ENCODE measurements at places on chromosomes 11 and 22.
A peak's percentile ranks its signal among the peaks of the same experiment; 100 is the strongest.

DNA sequence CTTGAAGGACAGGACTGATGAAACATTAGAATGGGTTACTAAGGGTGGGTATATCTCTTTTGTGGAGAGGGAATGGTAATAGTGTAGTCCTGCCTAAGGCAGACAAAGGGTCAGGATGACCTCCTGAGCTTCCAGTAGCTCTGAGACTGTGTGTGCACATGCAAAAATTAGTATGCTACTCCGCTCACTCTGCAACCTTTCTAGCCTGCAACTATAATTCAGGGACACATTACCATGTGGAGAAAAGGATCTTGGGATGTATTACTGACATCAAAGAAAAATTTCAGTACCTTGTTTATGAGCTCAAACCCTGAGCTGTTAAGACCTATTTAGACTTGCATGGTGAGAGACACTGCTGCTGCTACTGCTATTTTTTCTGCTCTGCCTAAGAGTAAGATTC, 25.4 kb downstream of the LARGE2 start:
- no peak for DNase-seq

DNA sequence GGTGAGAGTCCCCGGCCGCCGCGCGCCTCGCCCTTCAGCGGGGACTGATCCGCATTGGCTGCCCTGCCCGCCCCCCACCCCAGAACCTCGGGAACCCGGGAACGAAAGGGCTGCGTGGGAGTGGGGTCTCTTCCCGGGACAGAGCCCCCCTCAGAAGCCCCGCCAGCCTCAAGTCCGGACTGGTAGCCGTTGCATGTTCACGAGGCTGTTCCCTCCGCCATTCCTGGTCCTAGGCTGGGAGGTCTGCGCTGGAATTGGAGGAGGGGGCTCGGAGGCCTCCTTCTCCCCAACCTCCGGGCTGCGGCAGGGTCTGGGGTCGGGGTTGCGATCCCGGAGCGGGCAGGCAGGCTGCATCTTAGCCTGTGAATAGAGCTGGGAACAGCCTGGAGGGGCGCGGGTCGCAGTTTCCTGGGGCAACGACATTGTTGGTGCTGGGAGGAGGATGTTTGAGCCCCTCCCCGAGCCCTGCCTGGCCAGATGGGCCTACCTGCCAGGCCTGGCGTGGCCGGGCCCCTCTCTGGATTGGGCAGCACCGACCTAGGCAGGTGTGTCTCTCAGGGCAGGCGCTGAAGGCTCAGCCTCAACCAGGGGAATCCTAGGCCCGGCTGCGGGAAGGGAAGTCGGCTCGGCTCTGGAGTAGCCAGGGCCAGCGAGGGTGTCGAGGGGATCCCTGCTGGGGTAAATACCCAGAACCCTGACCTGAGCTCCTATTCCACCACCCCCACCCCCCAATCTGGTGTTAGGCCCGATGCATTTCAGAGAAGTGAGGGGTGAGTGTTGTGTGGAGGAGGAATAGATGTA, 670 bp downstream of the MAPK8IP1 start:
- no peak for DNase-seq

DNA sequence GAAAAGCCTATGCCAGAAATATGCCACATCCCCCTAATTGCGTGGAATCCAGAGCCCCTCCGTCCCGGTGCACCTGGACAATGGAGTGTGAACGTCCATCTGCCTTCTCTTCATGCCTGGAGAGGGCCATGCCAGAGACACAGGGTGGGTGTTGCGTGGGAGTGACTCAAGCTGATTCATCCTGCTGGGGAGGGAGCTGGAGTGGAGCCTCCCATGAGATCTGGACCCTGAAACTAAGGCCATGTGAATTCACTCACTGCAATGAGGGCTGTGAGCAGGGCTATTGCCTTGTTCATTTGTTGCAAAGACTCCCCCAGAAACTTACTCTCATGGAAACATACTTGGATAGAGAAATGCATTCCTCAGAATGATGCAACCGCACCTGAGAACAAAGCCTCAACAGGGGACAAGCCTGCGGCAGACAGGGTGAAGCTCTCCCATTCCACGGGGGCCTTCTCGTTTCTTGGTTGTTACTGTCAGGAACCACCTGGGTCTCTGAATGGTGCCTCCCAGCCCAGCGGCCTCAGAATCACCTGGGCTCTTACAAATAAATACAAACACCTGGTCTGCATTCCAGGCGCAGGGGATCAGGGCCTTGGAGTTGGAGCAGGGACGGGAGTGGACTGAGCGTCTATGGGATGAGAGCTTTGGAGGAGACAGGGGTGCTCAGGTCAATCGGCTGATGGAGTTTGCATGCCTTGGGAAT, 1031.2 kb downstream of the BRD1 start:
- DNase-seq = no peak

DNA sequence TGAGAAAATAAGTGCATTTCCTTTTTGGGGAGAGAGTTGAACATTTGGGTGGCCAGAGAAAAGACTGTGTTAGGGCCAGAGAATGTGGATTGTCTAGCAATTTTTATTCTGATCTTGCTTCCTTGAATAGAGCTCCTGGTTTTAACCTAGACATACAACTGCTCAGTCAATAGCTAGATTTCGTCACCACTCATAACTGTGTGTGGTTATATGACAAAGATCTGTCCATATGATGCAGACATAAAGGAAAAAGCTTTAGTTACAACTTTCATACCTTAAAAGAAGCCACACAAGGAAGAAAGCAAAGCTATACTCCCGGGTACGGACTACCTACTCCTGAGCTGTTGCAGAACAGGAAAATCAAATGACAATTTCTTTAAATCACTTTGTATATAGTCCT, 37.2 kb downstream of the MS4A6A start:
- no peak for DNase-seq

- no peak for DNase-seq
Measured at GRCh38 chr22:22243033-22243680, 1.4 kb upstream of the VPREB1 start.

DNA sequence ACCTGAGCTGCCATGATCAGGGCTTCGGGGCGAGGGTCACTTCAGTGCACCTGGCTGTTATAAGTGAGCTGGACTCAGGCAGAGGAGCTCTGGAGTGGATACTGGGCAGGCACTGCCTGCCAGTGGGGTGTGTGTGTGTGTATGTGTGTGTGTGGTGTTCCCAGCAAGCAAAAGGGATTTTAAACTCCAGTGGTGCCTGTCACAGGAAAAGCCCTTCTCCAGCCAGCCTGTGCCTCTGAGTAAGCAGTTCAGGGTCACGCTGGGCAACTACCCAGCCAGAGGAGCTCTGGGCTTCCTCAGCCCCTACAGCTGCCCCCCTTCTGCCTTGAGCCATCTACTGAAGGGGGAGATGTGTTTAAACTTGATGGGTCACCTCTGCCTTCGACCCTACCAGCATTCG, 109.0 kb downstream of the OSBP2 start:
- no peak for DNase-seq

- no peak for DNase-seq
Measured at GRCh38 chr11:15374418-15374817, 259.7 kb downstream of the INSC start.

GRCh38 chr11:12943311-12943710, 65.8 kb upstream of the RASSF10 start:
- no peak for DNase-seq

DNA sequence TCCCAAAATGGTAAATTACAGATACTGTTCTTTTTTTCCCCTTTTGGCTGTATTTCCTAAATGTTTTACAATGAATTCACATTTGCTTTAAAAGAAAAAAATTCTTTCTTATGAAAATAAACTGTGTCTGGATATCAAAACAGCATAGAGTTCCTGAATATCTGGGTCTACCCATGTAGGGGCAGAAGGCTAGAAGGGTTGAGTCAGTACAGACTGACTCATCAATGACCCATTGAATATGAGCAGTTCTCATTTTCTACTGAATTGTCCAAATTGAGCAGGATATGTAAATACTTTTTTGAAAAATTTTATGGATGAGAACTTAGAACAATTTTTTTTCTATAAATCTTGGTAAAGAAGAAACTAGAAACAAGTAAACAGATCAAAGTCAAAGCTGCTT, 16.3 kb upstream of the C11orf87 start:
- DNase-seq = no peak

DNA sequence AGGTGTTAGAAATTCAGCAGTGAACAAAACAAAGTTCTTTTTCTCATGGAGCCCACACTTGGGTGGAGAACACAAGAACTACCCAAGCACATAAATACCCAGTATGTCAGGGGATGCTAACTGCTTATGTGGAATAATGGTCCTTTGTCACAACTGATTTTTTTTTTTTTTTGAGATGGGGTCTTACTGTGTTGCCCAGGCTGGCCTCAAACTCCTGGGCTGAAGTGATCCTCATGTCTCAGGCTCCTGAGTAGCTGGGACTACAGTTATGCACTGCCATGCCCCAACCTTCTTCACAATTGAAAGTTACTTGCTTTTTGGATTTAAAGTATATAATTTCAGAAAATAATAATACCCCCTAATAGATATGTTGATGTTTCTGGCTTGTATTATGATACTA, 122.6 kb upstream of the RASSF10 start:
- DNase-seq = no peak

- peak; percentile 58 for DNase-seq
Measured at GRCh38 chr22:36977401-36977861, 41.8 kb downstream of the TST start.

DNA sequence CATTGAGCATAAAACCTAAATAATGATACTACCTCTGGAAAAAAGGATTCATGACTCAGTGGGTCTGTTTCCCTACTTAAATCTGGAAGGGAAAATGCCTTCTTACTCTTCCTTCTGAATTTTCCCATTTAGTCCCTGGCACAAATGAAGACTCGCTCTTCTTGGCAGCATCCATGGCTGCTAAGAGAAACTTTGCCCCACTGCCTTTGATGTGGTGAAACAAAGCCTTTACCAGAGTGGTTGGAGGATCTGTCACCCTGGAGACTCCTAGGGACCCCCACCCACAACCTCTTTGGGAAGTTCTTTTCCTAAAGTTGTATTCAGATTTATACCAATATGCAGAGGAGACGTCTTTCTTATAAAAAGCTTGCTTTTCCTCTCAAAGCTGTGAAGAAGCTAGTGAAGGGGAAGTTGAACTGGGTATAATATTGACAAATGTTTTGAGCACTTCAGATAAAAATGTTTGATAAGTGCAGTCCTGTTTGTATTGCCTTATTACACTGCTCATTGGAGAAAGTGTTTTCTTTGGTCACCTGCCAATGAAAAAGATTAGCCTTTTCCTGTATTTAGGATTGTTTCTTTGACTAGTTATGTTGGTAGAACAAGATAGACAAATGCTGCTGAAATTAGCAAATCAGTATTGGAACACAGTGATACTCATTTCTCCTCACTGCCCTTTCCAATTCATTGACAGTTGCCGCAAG, 77.3 kb downstream of the ARFGAP2 start:
- no peak for DNase-seq

DNA sequence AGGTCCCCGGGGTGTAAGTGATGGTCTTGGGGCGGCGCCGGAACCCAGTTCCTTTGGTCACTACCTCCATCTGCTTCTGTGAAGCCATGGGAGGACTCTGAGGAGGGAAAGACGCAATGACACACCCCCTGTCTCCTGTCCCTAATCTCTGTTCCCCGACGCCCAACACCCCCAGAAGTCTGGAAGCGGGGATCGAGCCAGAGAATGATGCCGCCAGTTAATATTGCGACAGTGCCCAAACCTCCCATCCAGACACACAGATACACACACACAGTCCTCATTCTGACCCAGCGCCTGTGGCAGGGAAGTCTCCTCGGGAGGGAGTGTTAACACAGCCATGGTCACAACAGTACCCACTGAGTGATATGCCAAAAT, 352 bp downstream of the C22orf23 start:
- DNase-seq = no peak

DNA sequence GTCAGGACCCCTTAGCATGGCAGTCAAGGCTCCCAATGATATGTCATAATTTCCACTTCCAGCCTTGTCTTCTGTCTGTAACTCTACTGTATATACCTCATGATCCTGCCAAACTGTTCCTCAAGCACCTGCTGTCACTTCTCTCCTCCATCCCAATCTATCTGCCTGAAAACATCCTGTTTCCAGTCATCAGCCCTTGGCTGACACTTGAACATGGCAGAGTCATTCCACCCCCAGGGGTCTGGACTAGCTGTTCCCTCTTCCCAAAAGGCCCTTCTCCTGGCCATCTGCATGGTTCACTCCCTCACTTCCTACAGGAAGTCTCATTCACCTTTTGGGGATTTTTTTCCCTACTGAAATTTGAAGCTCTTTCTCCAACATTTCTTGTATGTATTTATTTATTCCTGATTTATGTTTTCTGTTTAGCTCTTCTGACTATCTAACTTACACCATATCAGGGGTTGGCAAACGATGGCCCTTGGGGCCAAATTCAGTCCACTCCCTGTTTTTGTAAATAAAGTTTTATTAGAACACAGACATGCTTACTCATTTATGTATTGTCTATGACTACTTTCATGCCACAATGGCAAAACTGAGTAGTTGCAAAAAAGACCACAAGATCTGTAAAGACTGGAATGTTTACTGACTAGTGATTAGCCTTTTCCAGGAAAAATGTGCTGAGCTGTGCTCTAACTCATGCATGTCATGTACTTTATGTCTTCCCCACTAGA, 278.4 kb downstream of the KIRREL3 start:
- DNase-seq = no peak

DNA sequence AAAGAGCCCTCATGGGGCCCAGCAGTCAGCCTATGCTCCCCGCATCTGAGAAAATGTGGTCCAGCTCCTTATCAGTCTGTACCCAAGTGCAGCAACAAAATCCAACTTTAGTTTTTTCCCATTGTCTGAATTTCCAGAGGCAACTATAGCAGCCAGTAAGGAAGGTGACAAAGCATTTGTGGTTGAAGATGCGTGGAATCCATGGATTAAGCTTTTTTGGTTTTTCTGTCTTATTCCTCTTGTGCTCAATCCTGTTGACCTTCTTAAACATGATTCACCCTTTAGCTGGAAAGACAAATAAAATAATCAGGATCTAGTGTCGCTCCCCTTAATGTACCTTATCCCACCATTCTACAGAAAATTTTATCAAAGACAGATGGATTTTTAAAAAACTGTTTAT, 14.3 kb downstream of the GDPD4 start:
- DNase-seq = no peak

DNA sequence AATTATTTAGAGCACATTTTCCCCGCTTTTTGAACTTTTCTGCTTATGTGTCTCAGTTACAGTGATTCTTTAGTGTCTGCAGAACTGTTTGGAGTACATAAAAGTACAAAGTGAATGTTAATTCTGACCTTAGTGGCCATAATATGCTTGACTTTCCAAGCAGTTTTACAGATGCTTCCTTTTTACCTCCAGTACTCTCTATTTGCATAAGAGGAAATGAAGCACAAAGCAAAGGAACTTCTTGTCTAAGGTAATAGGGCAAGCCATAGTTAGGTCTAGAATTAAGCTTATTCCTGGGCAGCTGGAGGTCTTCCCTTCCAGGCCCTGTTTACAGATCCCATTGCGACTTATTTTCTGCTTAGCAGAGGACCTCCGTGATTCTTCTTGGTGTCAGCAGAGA, 3.6 kb downstream of the GTPBP1 start:
- DNase-seq = no peak

- no peak for DNase-seq
Measured at GRCh38 chr11:78168539-78169477, 19.6 kb downstream of the KCTD21 start.
